SW 1271 (cell line): ENCODE measurements at places on chromosomes 16 and 17.

DNA sequence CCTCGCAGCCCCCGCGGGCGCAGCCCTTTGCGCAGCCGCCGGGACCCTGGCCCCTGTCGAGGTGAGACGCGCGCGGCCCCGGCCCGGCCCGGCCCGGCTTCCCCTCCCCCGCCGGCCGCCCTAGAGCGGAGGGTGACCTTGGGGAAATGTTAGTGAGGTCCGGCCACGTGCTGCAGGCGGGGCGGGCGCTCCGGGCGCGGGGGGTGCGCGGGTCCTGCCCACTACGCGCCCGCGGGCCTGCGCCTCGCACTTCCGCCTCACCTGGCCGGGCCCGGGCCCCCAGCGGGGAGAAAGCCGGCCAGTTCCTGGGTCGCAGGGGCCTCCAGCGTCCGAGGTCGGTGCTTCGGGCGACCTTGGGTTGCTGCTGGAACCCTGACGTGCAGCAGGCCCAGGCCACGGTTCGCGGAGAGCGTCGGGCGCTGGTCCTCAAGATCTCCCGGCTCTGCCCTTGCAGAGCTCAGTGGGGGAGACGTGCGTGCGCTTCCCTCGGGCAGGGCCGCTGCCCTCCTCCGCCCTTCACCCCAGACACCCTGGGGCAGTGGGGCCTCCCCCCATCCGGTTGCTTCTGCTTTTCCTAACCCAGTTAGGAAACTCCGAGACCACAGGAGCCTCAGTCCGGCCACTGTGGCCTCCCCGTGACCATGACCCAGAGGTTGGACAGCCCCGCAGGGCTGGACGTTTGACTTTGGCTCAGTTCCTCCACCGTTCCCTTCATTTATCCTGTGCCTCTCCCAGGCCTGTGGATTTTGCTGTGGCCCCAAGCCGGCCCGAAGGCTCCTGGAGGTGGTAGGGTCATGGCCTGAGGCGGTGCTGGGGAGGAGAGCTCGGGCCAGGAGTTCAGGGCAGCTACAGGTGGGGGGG lies 791 bp downstream of the MCRIP2 start:
- no peak for DNase-seq

DNA sequence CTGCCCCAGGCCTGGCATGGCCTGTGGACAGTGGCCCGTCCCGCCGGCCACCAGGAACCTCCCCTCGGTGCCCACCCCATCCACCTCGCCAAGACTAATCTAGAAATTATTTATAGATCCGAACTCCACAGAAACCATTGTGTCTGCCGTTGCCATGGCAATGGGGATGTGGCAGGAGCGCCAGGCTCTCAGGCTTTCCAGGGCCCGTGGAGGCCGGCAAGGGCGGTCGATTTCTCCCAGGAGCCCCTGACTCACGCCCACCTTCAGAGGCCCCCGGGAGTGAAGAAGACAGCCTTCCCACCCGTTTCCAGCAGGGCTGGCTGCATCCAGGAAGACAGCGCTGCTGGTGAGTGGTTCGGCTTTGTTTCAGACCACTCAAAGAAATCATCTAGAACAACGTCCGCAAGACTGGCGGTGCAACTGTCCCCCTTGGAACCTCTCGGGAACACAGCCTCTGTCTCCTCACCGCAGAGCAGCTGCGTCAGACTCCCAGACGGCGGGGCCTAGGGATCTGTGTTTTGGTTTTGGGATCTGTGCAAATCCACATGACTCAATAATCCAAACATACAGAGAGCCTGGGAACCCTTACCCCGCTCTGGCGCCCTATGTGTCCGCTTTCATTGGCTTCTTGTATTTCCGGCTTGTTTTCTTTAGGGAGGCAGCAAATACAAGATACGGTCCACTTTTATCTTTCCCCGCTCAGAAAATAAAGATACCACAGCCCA lies 48.5 kb upstream of the ZCCHC14 start:
- no peak for DNase-seq

- no peak for DNase-seq
Observed at GRCh38 chr16:49336581-49336980, 37.0 kb upstream of the C16orf78 start.

DNA sequence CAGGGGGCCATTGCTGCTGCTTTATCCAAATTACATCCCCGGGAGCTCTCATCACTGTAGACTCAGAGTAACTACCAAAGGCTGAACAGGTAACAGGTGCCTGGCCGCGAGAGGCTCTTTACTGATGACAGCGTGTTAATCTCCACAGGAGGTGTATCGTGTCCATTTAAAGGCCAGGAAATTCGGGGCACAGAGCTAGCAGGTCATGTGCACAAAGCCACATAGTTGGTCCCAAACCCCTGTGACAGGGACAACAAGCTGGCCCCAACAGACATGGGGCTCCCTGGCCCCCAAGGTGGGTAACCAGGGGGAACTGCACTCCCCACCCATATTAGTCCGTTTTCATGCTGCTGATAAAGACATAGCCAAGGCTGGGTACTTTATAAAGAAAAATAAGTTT lies 55.3 kb upstream of the RBFOX3 start:
- no peak for DNase-seq
